ENCODE measurements at places on chromosomes 7 and 10. TPM values are rescaled to one million over a fixed set of nuclear protein-coding genes. Genes with fewer than 3 reads are reported as not detected.

The HOXA2 gene
- total RNA-seq = 0.28 TPM

The STRIP2 gene
- 5.2 TPM for total RNA-seq

The SP8 gene
- not detected for total RNA-seq

The MAGI2 gene
- 3.3 TPM for total RNA-seq

The EEF1AKMT2 gene
- 29.7 TPM for total RNA-seq

The KCP gene
- total RNA-seq = 0.19 TPM

The SEMA4G gene
- total RNA-seq = 0.38 TPM

The GJD4 gene
- not detected for total RNA-seq

The PDGFA gene
- 45.4 TPM for total RNA-seq

The AOAH gene
- not detected for total RNA-seq

The C10orf53 gene
- total RNA-seq = not detected

The RADIL gene
- total RNA-seq = 0.38 TPM

The TNKS2 gene
- total RNA-seq = 56.1 TPM

The BAIAP2L1 gene
- 3.1 TPM for total RNA-seq

The SPDYE2 gene
- not detected for total RNA-seq

The SYT15B gene
- total RNA-seq = 0.28 TPM

The SEPHS1 gene
- total RNA-seq = 36.4 TPM

The KCND2 gene
- 2.1 TPM for total RNA-seq

The AKR1C8 gene
- total RNA-seq = not detected

The FAM237B gene
- under 0.01 TPM for total RNA-seq

The C10orf143 gene
- 1.2 TPM for total RNA-seq

The CCDC136 gene
- 7.6 TPM for total RNA-seq

The SH2B2 gene
- total RNA-seq = 1.2 TPM

The VWC2 gene
- total RNA-seq = not detected

The MEIG1 gene
- total RNA-seq = not detected

The NPTX2 gene
- total RNA-seq = 5.4 TPM
